ENCODE measurements at places on chromosomes 3 and 15. TPM values are rescaled to one million over a fixed set of nuclear protein-coding genes. Genes with fewer than 3 reads are reported as not detected.

NPAP1 gene
- total RNA-seq: not detected

FMN1 gene
- 6.2 TPM for total RNA-seq

RTP3 gene
- not detected for total RNA-seq

COLQ gene
- not detected for total RNA-seq

KBTBD13 gene
- total RNA-seq: 0.13 TPM

NOX5 gene
- total RNA-seq: 0.39 TPM

SMCO1 gene
- total RNA-seq: not detected

ERICH6 gene
- 0.48 TPM for total RNA-seq

Measured in epithelial cell of alveolus of lung (primary cell).